Activated T-helper 17 cell treated with anti-CD3 and anti-CD28 coated beads, Interleukin-2, amount 50 U/mL, for 72 hours (primary cell): ENCODE measurements at places on chromosomes 6 and 20. TPM values are rescaled to one million over a fixed set of nuclear protein-coding genes. Genes with fewer than 3 reads are reported as not detected.

GRCh38 chr6:22364306-22364705 lies 67.5 kb upstream of the PRL start:
- no peaks in the 10 kb centered on the region for H3K27me3 ChIP-seq
- no peak overlapping the region for H3K4me3 ChIP-seq
- H3K36me3 ChIP-seq = no peaks in the 10 kb centered on the region
- H3K4me1 ChIP-seq = no peaks in the 10 kb centered on the region
- no peak for ATAC-seq
- H3K27ac ChIP-seq = no peak overlapping the region

DNA sequence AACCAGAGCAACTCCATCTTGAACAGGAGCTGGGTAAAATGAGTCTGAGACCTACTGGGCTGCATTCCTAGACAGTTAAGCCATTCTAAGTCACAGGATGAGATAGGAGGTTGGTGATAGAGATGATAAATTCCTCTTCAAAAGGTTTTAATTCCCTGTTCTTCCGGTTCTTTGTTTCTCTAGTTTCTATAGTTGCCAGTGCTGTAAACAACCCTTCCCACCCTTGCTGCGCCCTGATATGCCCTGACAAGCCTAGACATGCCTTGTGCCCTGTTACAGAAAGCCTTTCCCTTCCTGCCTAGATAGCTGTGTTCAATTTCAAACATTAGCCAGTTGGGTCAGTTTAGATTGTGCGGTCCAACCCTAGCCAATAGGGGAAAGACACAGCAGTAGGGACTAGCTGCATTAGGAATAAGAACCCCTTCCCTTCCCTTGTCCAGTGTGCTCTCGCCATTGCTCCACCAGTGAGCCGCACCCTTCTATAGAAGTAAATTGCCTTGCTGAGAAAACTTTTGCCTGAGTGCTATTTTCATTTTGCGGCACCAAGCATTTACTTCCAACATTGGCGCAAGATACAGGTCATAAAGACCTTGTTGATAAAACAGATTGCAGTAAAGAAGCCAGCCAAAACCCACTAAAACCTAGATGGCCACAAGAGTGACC lies 52.5 kb upstream of the CCN2 start:
- H3K27ac ChIP-seq = no peak overlapping the region
- no peak overlapping the region for H3K4me3 ChIP-seq
- H3K4me1 ChIP-seq = no peaks in the 10 kb centered on the region
- no peaks in the 10 kb centered on the region for H3K27me3 ChIP-seq
- no peak for ATAC-seq
- H3K36me3 ChIP-seq = no peaks in the 10 kb centered on the region

GRCh38 chr6:9647599-9647998 lies 767.3 kb downstream of the TFAP2A start:
- no peak overlapping the region for H3K27ac ChIP-seq
- no peaks in the 10 kb centered on the region for H3K36me3 ChIP-seq
- no peak overlapping the region for H3K4me3 ChIP-seq
- no peaks in the 10 kb centered on the region for H3K4me1 ChIP-seq

- H3K4me1 ChIP-seq = no peaks in the 10 kb centered on the region
- H3K27ac ChIP-seq = no peak overlapping the region
- H3K4me3 ChIP-seq = no peak overlapping the region
- H3K36me3 ChIP-seq = no peaks in the 10 kb centered on the region
- no peaks in the 10 kb centered on the region for H3K27me3 ChIP-seq
Observed at GRCh38 chr6:168373389-168373788, 53.8 kb upstream of the DACT2 start.

The OR2J3 gene
- total RNA-seq = not detected
